Stimulated activated CD8-positive, alpha-beta memory T cell treated with anti-CD3 and anti-CD28 coated beads, Interleukin-7, amount 100 ng/mL, for 24 hours (primary cell): ENCODE measurements at places on chromosomes 1 and 21.

GRCh38 chr1:184225283-184226099 lies 161.3 kb upstream of the C1orf21 start:
- no peak for DNase-seq

DNA sequence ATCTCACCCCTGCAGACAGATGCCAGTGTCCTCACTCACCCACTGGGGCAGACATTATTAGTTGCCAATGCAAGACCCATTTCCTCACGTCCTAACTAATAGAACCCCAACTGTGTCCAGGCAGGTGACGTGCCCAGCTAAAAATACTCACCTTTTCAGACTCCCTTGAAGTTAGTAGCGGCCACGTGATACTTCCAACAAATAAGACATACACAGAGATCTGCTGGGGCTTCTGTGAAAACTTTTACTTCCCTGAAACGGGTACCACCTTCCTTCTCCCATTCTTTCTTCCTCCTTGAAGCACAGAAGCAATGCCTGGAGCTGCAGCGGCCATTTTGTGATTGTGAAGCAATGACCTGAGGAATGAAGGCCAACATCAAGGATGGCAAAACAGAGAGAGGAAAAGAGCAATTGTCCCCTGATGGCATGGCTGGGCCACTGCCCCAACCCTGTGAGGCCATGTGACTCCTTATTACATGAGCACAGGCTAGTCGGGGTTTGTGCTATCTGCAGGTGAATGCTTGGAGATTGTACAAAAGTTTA lies 74.4 kb upstream of the TMPRSS2 start:
- no peak for DNase-seq

DNA sequence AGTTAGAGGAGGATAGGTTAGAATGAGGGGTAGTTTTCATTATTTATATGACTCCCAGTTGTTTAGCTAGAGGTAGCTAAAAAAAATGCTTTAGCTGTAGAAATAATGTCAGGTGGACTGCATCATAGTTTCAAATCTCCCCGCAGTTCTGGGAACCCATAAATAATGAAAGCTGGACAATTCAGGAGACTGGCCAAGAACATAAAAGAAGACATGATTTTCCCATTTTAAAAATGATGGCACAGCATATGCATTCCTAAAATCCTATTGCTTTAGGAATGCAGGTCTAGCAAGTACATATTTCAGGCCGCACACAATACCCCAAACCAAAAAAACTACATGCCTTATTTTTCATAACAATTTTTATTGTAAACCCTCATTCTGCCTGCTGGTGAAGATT lies 143.3 kb downstream of the CTH start:
- DNase-seq, result no peak

GRCh38 chr1:62295921-62296491 lies 23.2 kb downstream of the KANK4 start:
- no peak for DNase-seq

DNA sequence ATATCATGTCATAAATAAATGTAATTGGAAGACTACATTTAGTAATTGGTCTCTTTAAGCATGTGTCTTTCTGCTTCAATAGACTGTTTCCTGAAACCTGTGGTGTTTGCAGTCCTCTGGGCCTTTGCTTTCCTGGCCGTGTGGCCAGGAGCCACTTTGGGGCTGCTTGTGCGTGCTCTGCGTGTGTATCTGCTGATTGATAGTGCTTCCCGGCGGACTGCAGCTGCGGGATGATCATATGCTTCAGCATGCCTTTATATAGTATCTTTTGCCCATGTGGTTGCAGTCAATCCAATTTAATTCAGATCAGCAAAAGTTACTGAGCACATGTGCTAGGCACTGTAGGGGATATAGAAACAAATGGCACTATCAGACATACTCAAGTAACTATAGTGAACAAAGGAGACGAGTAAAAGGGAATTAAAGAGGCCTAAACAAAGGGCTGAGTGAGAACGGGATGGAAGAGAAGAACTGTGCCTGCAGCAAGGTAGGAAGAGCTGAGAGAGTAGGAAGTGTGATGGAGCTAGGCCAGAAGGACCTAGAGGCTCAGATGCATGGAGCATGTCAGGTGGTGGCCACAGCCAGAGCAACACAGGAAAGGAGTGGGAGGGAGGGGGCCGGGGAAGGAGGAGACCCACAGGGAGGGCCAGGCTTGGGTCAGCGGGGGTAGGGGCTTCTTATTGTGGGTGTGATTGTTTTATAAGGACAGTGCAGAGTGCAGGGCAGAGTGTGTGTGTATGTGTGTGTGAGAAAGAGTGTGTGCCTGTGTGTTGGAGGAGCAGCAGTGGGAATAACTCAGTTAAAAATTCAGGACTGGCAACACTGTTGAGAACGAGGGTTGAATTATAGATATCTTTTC lies 27.2 kb upstream of the TTF2 start:
- no peak for DNase-seq

GRCh38 chr1:157371826-157372225 lies 180.5 kb downstream of the FCRL5 start:
- no peak for DNase-seq

- DNase-seq, result no peak
Measured at GRCh38 chr21:40020651-40021050, 153.4 kb downstream of the PCP4 start.

DNA sequence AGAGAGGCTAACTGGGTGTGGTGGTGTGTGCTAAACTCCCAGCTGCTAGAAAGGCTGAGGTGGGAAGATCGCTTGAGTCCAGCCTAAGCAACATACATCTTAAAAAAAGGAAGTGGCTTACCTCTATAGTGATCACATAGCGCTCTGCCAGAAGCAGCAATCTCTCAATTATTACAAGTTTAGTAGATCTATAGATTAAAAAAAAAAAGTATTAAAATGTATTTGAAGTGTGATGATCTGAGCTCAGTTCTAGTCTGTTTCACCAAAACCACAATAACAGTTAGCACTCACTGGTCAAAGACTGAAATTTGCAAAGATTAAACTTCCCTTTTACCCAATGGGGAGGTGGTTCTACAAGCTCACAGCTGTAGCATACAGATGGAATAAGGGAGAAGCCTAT lies 76.3 kb downstream of the USP24 start:
- DNase-seq, result no peak

DNA sequence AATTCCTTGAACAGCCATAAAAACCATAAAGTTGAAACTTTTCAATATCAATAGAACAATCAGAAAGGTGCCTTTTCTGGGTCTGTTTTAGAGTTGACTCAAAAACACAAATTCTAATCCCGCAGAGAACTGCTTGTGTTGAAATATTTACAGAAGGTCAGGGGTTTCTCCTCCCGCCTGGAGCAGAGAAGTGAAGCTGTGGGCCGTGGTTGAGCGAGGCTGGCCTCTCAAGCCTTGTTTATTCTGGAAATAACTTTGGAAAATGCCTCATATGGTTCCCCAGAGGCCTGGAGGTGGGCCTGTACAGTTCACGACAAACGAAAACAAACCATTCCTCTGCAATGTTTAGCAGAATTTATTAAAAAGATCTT lies 90.8 kb upstream of the ERRFI1 start:
- DNase-seq, result no peak

GRCh38 chr1:37731312-37732019 lies 33.5 kb downstream of the EPHA10 start:
- DNase-seq, result no peak

DNA sequence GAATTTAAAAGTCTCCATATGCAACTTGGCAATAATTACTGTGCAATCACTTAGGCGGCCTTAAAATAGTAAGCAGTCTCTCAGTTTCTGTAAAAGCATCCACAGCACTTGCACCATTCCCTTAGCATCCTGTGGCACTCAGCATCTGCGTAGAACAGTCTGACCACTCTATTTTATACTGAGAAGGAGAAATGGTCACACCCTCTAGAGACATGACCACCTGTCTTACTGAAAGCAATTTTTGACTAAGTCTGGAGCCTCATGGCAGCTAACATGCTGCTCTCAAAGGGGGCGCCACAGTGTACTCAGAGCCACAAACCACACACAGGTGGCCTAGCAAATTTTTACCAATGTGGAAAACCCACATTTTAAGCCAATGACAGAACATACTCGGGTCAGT lies 62.0 kb downstream of the KCNK1 start:
- no peak for DNase-seq

DNA sequence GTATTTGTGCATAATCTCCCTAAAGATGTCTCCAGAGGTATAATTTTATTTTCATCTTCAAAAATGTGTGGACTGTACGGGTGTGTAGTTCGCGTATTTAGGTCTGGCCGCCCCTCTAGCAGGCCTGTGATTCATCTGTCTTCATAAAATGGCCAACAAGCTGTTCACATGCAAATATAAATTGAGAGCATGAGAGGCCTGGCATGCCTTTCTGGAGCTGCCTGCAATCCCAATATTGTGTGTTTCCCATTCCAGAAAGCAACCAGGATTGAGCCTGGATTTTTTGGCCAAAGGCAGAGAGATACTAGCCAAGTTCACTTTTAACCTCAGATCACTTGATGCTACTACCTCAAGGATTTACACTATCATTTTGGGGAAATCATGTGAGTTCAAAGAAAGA lies 197.2 kb downstream of the NFIA start:
- DNase-seq, result no peak

GRCh38 chr1:3465091-3465934 lies 10.8 kb downstream of the ARHGEF16 start:
- DNase-seq, result no peak

DNA sequence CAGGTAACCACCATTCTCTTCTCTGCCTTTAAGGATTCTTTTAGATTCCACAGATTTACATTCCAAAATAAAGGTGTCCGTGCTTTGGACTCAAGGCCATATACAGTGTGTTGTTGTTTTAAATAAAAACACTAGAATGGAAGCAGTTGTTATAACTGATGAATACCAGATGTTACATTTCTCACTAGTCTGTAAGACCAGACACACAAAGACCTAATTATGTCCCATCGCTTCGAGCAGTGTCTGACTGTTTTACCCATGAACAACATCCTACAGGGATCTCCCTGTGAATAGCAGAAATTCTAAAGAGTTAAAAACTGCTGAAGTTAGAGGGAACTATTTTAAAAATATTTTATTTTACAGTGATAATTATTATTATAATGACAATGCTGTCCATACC lies 574.7 kb upstream of the ZP4 start:
- no peak for DNase-seq

- no peak for DNase-seq
Measured at GRCh38 chr1:200542162-200542561, 78.4 kb downstream of the KIF14 start.

DNA sequence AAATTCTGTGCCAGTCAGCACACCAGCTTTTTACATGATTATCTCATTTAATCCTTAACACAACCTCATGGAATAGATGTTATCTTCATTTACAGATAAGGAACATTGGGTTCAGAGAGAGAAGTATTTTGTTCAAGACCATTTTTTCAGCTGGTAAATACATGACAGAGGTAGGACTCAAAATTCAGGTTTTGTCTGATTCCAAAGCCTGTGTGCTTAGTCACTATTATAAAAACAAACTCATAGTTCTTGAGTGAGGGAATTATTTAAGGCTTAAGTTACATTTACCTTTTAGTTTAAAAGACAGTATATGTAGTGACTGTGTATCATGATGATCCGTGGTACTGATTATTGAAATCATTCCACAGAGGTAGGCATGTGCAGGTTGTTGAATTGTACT lies 125.2 kb downstream of the MAGI3 start:
- no peak for DNase-seq

DNA sequence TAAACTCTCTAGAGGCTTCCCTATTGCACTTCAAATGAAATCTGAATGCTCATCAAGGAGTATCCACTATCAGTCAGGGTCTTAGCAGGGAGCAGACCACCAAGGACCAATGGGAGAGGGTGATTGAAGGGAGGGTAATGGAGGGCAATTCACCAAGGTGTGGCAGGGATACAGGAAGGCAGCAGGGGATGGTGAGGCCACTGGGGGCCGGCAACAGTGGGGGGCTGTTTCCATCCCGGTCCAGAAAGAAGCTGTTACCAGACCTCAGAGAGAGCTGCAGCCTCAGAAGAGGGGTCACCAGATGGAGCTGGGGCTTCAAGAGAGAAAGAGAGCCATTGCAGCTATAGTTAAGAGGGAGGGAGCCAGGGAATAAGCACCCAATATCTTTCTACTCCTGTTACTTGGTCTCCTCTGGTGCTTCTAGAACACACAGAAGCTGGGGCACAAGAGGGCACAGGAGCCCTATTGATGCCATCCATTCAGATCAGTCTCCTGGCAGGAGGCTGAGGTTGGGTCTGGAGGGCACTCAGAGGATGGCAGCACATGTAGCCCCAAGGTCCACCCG lies 417.6 kb downstream of the PTPRU start:
- DNase-seq, result no peak

- DNase-seq, result no peak
Measured at GRCh38 chr1:152535774-152536173, 21.5 kb downstream of the CRCT1 start.

GRCh38 chr1:38833146-38833545 lies 26.4 kb downstream of the RRAGC start:
- no peak for DNase-seq

GRCh38 chr1:220222939-220223338 lies 49.3 kb downstream of the RAB3GAP2 start:
- DNase-seq, result no peak

- DNase-seq, result no peak
Measured at GRCh38 chr1:160009081-160009480, 22.7 kb downstream of the PIGM start.

DNA sequence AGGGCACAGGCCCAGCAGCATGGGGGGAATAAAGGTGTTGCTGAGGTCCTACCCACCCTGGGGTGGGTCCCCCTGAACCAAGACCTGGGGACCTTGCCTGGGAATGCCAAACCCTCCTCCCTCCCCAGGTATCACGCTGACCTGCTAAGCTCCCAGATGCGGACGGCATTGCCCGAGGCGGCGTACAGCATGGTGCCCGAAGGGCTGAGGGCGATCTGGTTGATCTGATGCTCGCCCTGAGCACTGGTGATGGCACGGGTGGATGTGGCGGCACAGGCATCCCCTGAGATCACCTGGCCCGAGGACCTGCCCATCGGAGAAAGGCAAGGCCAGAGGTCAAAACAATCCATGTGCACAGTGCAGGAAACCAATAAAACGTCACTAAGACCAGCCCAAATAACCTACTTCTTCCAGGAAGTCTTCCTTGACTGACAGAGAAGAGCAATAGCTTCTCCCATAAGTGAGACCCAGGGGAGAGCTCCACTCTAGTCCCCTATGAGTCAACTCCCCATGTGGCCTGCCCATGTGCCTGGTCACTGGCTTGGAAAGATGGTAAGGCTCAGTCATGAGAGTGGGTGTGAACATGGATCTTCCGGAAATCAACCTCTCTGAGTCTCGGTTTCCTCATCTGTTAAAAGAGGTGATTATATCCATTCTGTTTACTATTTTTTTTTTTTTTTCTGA lies 46.3 kb downstream of the KIF21B start:
- no peak for DNase-seq

DNA sequence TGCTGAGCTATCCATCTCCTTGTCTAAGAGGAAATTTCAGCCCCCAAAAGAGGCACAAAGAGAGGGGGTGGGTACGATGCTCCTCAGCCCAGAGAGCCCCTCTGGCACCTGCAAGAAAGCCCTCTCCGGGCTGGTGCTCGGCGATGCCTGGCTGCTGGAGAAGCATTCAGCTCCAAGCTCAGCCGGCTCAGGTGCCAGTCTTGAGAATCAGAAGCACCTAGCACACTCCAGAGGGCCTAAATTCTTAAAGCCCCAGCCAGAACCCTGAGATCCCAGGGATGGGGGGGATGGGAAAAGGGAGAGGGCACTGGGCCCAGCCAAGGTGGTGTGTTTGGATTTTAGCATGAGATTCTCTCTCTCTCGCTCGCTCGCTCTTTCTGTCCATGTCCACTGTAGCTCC lies 2.9 kb downstream of the GRIK3 start:
- no peak for DNase-seq

GRCh38 chr1:29876902-29877301 lies 640.6 kb downstream of the PTPRU start:
- DNase-seq, result no peak
